ENCODE measurements at places on chromosomes 5 and 9. TPM values are rescaled to one million over a fixed set of nuclear protein-coding genes. Genes with fewer than 3 reads are reported as not detected.

Gene NIM1K
- total RNA-seq, result 0.08 TPM

Gene ZNF366
- total RNA-seq, result not detected

Gene CXCL14
- 0.14 TPM for total RNA-seq

Gene TICAM2
- total RNA-seq, result 0.73 TPM

Gene IFNE
- 1.4 TPM for total RNA-seq

Gene ANKRD31
- 0.05 TPM for total RNA-seq

Gene PCDHGA2
- total RNA-seq, result 0.47 TPM

Gene FIBCD1
- total RNA-seq, result 10.7 TPM

Gene DOK3
- total RNA-seq, result 3.0 TPM

Gene ZNF883
- 1.1 TPM for total RNA-seq

Gene FOXD4L4
- total RNA-seq, result 0.03 TPM

Gene PFN3
- total RNA-seq, result not detected

Gene GFI1B
- not detected for total RNA-seq

Gene PAEP
- not detected for total RNA-seq

Gene GZMA
- total RNA-seq, result not detected

Gene TUSC1
- total RNA-seq, result 8.7 TPM

Gene CACFD1
- 4.7 TPM for total RNA-seq

Gene PLAC8L1
- not detected for total RNA-seq

Gene PPP2R2B
- 0.12 TPM for total RNA-seq

Gene TBCA
- 269 TPM for total RNA-seq

Gene FOXD4L6
- not detected for total RNA-seq

Gene CERCAM
- 41.3 TPM for total RNA-seq

Gene TTC16
- not detected for total RNA-seq

Gene LVRN
- total RNA-seq, result 0.09 TPM

Gene IQGAP2
- 1.0 TPM for total RNA-seq

Gene KCNV2
- total RNA-seq, result not detected

Gene CATSPER3
- total RNA-seq, result 0.67 TPM

Gene SERF1A
- total RNA-seq, result 2.2 TPM

Gene S1PR3
- total RNA-seq, result 35.5 TPM

Gene KIF4B
- total RNA-seq, result not detected

Gene ISOC1
- 13.5 TPM for total RNA-seq

Gene LHX3
- total RNA-seq, result 0.07 TPM

Gene PLGRKT
- 21.8 TPM for total RNA-seq

Gene KIAA0825
- 0.35 TPM for total RNA-seq

Gene PCDH1
- total RNA-seq, result 2.2 TPM

Gene CNTFR
- 0.14 TPM for total RNA-seq

Gene DOLK
- total RNA-seq, result 34.9 TPM

Gene C1QTNF2
- not detected for total RNA-seq

Gene GRM6
- total RNA-seq, result not detected

Gene RNF183
- total RNA-seq, result 0.09 TPM

Gene GADD45G
- total RNA-seq, result 0.42 TPM

Gene PAX5
- not detected for total RNA-seq

Gene ABCA2
- 26.5 TPM for total RNA-seq

Gene FBP2
- total RNA-seq, result not detected

Gene CERT1
- total RNA-seq, result 26.5 TPM

Gene PCDHB15
- 0.10 TPM for total RNA-seq

Gene KIF12
- 2.0 TPM for total RNA-seq

Gene FBXW11
- total RNA-seq, result 39.5 TPM

Gene RETREG1
- 1.4 TPM for total RNA-seq

Gene PDE8B
- 1.3 TPM for total RNA-seq

Gene LCN9
- total RNA-seq, result not detected

Gene BDP1
- total RNA-seq, result 10.4 TPM

Gene BSPRY
- 0.03 TPM for total RNA-seq

Gene ITK
- total RNA-seq, result not detected

Gene FOXI1
- total RNA-seq, result not detected

Measured in A549 treated with RU486 at 1 μM for 4 hours (cell line).